Lower leg skin (tissue), 4 donors: ENCODE measurements at places on chromosomes 5 and 9. TPM values are rescaled to one million over a fixed set of nuclear protein-coding genes. Genes with fewer than 3 reads are reported as not detected.

Gene PCDHB14
- total RNA-seq: 6.9 TPM

Gene CDKN2B-AS1
- total RNA-seq: 0.49 TPM

Gene LAMC3
- total RNA-seq: 23.0 TPM

Gene CDX1
- total RNA-seq: not detected

Gene TSLP
- 0.46 TPM for total RNA-seq

Gene SHOC1
- 0.17 TPM for total RNA-seq

Gene TMEM232
- 0.54 TPM for total RNA-seq

Gene C9orf153
- not detected for total RNA-seq

Gene GDNF
- 0.61 TPM for total RNA-seq

Gene RLN1
- not detected for total RNA-seq

Gene MAT2B
- total RNA-seq: 34.9 TPM

Gene PGM5
- total RNA-seq: 7.3 TPM

Gene ZBTB43
- total RNA-seq: 26.9 TPM

Gene FAM200C
- 1.3 TPM for total RNA-seq

Gene SPINK4
- total RNA-seq: not detected

Gene IL4
- not detected for total RNA-seq

Gene C1QTNF3
- 3.3 TPM for total RNA-seq

Gene BTNL3
- total RNA-seq: not detected

Gene SLC23A1
- 1.5 TPM for total RNA-seq

Gene HTR4
- not detected for total RNA-seq

Gene MAN2A1
- total RNA-seq: 45.8 TPM

Gene GLRA1
- not detected for total RNA-seq

Gene C1QTNF2
- not detected for total RNA-seq
